ENCODE measurements at places on chromosomes 4 and X.

DNA sequence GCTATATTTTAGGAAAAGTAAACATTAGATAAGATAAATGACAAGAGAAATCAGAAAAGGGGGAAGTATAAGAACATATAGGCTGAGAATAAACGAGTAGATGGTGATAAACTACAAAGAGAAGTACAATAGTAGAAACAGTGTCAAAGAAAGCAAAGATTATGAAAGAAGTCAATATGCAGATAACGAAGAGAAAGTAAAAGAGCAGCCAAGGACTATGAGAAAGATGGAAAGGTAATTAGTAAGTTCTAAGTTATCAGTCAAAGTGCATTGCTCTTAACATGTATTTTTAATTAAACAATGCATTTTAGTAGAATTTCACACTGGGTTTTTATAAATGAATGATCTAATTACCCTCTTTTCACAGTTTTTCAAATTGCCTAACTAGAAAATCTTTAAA lies 1801.3 kb upstream of the PCDH10 start:
- no peak overlapping the region for H3K4me3 ChIP-seq
- H3K27ac ChIP-seq: no peak overlapping the region
- no peaks in the 10 kb centered on the region for H3K4me1 ChIP-seq

DNA sequence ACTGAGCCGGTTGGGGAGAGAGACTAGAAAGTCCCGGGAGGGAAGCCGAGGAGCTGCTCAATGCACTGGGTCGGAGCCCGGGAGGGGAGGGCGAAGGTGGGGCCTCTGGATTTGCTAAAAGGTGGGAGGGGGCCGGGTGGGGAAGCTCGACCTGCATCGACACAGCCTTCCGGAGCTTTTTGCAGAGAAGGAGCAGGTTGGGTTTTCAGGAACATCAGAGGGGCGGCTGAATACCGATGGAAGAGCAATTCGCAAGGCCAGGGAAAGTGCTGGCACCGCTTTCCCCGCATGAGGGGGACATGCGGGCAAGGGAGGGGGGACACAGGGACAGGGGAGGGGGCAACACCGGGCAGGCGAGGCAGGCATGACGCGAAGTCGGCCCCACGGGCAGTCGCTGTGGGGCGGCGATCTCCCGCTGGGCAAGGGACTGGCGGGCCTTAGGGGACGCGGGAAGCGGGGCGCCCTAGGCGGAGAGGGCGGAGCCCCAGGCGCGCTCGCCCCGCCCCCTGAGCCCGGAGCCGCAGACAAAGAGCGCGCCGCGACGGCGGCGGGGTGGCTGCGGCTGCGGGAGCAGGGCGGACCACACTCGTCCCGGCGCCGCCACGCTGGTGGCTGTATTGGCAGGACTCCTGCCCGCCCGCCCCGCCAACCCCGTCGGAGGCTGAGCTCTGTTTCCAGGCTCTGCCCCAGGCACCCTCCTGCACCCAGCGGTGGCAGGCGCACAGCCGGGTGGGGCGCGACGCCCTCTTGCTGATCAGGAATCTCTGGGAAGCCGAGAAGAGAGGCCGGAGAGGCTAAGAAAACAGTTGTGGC lies 11.6 kb downstream of the PDZD4 start:
- H3K36me3 ChIP-seq: no peaks in the 10 kb centered on the region
- no peaks in the 10 kb centered on the region for H3K27me3 ChIP-seq
- H3K4me1 ChIP-seq: no peaks in the 10 kb centered on the region
- no peak for DNase-seq
- peak overlapping the region; percentile 60 for H3K4me3 ChIP-seq

DNA sequence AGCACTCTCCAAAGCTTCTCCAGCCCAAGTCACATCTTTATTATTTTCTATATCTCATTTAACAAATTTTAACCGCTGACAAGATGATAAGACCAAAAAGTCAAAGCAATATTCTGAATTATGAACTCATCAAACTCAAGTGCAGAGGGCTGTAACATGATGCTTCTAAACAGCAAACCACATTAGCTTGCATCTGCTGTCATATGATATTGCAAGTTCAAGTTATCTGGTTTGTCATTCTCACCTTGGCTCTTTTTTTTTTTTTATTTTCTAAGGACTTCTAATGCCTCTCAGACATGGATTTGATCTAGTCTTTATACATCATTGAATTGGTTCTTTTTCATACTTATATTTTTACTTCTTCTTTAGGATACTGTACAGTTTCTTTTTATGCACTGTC lies 93.4 kb downstream of the SLC10A7 start:
- DNase-seq: no peak
- H3K27me3 ChIP-seq: no peaks in the 10 kb centered on the region
- H3K27ac ChIP-seq: no peak overlapping the region
- no peak overlapping the region for H3K4me3 ChIP-seq

- no peak for DNase-seq
- peak overlapping the region; percentile 99 for H3K27ac ChIP-seq
- no peak overlapping the region for H3K4me3 ChIP-seq
- peaks cover 43% of the 10 kb centered on the region for H3K4me1 ChIP-seq
- no peaks in the 10 kb centered on the region for H3K36me3 ChIP-seq
- H3K27me3 ChIP-seq: no peaks in the 10 kb centered on the region
These were observed 2.0 kb upstream of the FBXW7 start for GRCh38 chr4:152537881-152538280.

DNA sequence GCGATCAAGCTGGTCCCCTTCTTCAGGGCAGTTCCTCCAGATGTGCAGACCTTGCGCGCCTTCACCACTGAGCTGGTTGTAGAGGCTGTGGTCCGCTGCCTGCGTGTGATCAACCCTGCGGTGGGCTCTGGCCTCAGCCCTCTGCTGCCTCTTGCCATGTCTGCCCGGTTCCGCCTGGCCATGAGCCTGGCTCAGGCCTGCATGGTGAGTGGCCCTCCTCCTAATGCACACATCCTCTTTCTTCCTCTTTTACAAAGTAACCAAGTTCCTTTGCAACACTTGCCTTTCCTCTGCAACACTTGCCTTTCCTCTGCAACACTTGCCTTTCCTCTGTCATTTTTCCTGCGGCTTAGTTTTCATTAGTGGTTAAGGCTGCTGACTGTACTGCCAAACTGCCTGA lies 1.8 kb downstream of the CCDC22 start:
- H3K27me3 ChIP-seq: no peaks in the 10 kb centered on the region
- no peak for DNase-seq
- no peak overlapping the region for H3K4me3 ChIP-seq
- no peak overlapping the region for H3K27ac ChIP-seq

GRCh38 chrX:44155126-44155525 lies 181.9 kb upstream of the NDP start:
- H3K4me3 ChIP-seq: no peak overlapping the region
- DNase-seq: no peak
- H3K27ac ChIP-seq: no peak overlapping the region
- no peaks in the 10 kb centered on the region for H3K36me3 ChIP-seq
- no peaks in the 10 kb centered on the region for H3K27me3 ChIP-seq
- no peaks in the 10 kb centered on the region for H3K4me1 ChIP-seq

DNA sequence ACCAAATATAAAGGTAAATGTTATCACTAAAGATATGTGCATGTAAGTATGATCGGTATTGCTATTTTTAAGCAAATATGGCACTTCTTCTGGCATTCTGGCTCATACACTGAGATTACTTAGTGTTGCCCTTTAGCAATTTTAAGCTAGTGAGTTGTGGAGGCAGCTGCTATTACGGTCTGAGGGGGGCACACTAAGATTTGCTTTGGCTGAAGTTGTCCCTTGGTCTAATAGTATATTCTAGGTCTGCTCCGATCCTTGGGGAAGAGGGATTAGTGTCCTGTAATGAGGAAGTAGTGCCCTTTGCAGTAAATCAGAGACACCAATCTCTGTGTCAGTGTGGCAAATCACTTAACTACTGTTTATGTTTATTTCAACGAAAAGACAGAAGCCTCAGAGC lies 196.5 kb upstream of the FTHL17 start:
- H3K27me3 ChIP-seq: no peaks in the 10 kb centered on the region
- H3K27ac ChIP-seq: no peak overlapping the region
- no peak overlapping the region for H3K4me3 ChIP-seq
- H3K4me1 ChIP-seq: no peaks in the 10 kb centered on the region
- no peaks in the 10 kb centered on the region for H3K36me3 ChIP-seq

DNA sequence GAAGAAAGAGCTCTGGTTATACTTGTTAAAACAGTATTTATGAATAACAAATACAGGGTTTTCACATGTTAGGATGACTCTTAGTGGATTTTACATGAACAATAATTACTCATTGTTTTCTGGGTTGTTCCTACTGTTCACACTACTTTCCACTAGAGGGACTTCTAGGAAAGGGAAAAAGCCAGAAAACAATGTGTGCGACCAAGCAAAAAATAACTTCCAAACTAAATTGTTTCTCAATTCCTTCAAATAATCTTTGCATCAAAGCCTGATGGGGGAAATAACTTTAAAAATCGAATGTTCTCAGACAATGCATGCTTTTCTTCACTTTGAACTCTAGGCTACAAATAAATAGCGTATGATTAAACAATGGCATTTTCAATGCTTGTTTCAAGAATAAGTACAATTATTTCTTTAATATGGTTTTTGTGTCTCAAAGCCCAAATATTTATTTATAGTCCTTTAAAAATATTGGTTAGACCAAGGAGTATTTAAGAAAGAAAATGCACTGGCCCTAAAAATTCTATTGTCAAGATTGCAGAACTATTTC lies 72.1 kb upstream of the ETNPPL start:
- H3K27me3 ChIP-seq: no peaks in the 10 kb centered on the region
- DNase-seq: no peak
- no peak overlapping the region for H3K4me3 ChIP-seq
- H3K27ac ChIP-seq: no peak overlapping the region

DNA sequence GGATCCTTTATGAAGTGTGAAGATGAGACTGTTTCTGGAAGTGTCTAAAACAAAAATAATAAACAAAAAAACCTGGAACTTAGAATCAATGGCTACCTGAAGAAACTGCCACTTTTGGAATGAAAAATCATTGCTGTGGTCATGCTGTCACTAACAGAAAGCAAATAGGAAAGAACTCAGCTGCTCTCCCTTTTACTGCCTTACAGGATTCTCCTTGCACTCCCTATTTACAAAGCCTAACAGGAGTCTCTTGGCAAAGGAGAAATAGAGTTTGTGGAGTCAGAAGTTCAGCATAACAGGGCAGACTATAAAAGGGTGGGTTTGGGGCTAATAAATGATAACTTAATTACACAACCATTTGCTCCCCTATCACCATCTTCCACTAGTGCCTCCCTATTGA lies 19.0 kb upstream of the GK2 start:
- no peak for DNase-seq
- no peaks in the 10 kb centered on the region for H3K4me1 ChIP-seq
- no peak overlapping the region for H3K4me3 ChIP-seq
- no peak overlapping the region for H3K27ac ChIP-seq
- no peaks in the 10 kb centered on the region for H3K36me3 ChIP-seq
- no peaks in the 10 kb centered on the region for H3K27me3 ChIP-seq

GRCh38 chrX:49172280-49172780 lies 632 bp downstream of the PLP2 start:
- no peak for DNase-seq
- peak overlapping the region; percentile 94 for H3K27ac ChIP-seq
- H3K27me3 ChIP-seq: no peaks in the 10 kb centered on the region
- H3K36me3 ChIP-seq: no peaks in the 10 kb centered on the region

- no peak overlapping the region for H3K4me3 ChIP-seq
- no peaks in the 10 kb centered on the region for H3K27me3 ChIP-seq
- no peaks in the 10 kb centered on the region for H3K36me3 ChIP-seq
- H3K4me1 ChIP-seq: peaks cover 75% of the 10 kb centered on the region
These were observed 30.7 kb downstream of the MSN start for GRCh38 chrX:65697915-65698796.

GRCh38 chr4:105068516-105068915 lies 78.2 kb upstream of the TET2 start:
- H3K4me1 ChIP-seq: no peaks in the 10 kb centered on the region
- no peak overlapping the region for H3K27ac ChIP-seq
- no peaks in the 10 kb centered on the region for H3K36me3 ChIP-seq
- H3K4me3 ChIP-seq: no peak overlapping the region
- no peak for DNase-seq
- no peaks in the 10 kb centered on the region for H3K27me3 ChIP-seq

- H3K27me3 ChIP-seq: no peaks in the 10 kb centered on the region
- no peaks in the 10 kb centered on the region for H3K36me3 ChIP-seq
- no peaks in the 10 kb centered on the region for H3K4me1 ChIP-seq
- no peak overlapping the region for H3K27ac ChIP-seq
- no peak overlapping the region for H3K4me3 ChIP-seq
These were observed 878.3 kb downstream of the FSTL5 start for GRCh38 chr4:161285461-161285860.

DNA sequence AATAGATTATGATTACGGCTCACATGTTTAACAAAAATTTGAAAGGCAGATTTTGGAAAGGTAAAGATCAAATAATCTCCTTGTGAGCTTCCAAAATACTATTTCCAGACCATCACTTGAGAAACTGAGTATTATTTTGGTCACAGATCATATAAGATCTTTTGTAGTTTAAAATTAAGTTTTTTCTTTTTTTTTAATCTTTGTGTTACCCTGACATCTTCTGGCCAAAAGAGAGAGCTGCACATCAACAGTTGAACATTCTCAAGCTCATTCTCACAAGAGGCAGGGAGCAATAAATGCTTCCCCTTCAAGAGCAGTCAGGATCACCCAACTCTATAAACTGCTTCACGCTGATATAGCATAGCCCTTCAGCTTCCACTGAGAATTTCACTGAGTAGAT lies 15.9 kb downstream of the TMEM192 start:
- DNase-seq: no peak
- no peak overlapping the region for H3K27ac ChIP-seq
- H3K4me1 ChIP-seq: no peaks in the 10 kb centered on the region
- no peak overlapping the region for H3K4me3 ChIP-seq

GRCh38 chrX:133953078-133953477 lies 32.3 kb downstream of the GPC3 start:
- H3K36me3 ChIP-seq: no peaks in the 10 kb centered on the region
- no peak overlapping the region for H3K4me3 ChIP-seq
- no peaks in the 10 kb centered on the region for H3K4me1 ChIP-seq
- no peaks in the 10 kb centered on the region for H3K27me3 ChIP-seq

DNA sequence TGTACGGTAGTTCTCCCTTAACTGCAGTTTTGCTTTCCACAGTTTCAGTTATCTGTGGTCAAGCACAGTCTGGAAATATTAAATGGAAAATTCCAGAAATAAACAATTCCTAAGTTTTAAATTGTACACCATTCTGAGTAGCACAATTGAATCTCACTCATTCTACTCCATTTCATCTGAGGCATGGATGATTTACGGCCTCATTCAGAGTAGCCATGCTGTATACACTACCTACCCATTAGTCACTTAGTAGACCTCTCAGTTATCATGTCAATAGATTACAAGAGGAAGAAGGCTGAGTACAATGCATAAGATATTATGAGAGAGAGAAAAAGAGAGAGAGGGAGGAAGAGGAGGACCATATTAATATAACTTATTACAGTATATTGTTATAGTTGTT lies 77.5 kb downstream of the ENOX2 start:
- no peak overlapping the region for H3K27ac ChIP-seq
- no peaks in the 10 kb centered on the region for H3K27me3 ChIP-seq
- no peak for DNase-seq
- H3K4me1 ChIP-seq: peaks cover 15% of the 10 kb centered on the region
- no peaks in the 10 kb centered on the region for H3K36me3 ChIP-seq

DNA sequence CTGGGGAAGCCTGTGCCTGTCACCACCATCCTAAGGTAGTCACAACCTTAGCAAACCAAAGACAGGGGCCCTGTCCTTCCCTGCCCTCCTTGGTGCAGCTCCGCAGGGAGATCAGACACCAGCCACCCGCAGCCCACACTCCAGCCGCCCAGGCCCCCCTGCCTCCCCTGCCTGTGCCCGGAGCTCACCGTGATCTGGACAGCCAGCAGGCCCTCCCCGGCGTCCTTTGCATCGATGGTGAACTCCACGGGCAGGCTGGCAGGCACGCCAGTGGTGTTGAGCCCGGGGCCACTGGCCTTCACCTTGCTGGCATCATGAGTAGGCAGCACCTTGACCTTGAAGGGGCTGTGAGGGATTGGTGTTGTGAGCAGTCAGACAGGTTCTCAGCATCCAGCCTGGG lies 16.4 kb downstream of the FLNA start:
- H3K36me3 ChIP-seq: peaks cover 34% of the 10 kb centered on the region
- no peaks in the 10 kb centered on the region for H3K27me3 ChIP-seq
- no peak for DNase-seq
- H3K27ac ChIP-seq: peak overlapping the region; percentile 21
- H3K4me1 ChIP-seq: no peaks in the 10 kb centered on the region

Data from esophagus squamous epithelium (tissue), 5 donors.